ENCODE measurements at places on chromosomes 1 and 21. TPM values are rescaled to one million over a fixed set of nuclear protein-coding genes. Genes with fewer than 3 reads are reported as not detected.

Gene RNU1-4
- 3.2 TPM for polyA plus RNA-seq

DNA sequence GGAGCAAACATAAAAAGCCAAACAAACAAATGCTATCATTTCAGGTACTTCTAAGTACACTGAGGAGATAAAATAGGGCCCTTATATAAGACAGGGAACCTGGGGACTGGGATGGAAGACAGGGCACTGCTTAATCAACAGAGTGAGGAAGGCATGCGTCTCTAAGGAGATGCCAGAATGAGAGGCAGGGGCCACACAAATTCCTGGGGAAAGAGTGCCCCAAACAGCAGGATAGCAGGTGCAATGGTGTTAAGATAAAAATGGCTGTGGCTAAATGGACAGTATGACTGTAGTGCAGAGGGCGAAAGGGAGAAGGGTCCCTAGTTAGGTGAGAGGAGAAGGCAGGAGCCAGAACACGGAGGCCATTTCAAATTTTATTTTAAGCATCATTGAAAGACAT is 113.9 kb downstream of the ZBTB18 start:
- H3K27me3 ChIP-seq, result no peaks in the 10 kb centered on the region
- H3K4me3 ChIP-seq, result no peak overlapping the region

GRCh38 chr1:171185091-171185490 is at the start of gene FMO2:
Gene FMO2, plus strand, starts transcription at chr1:171185300. Its CDS starts 414 bp downstream, at chr1:171185714.
- H3K4me3 ChIP-seq, result no peak within 1 kb of the TSS
- DNase-seq, result no peak
- H3K27me3 ChIP-seq, result no peaks in the 10 kb centered on the region
- peaks cover 5% of the 10 kb centered on the region for H3K4me1 ChIP-seq
- no peaks in the 10 kb centered on the region for H3K36me3 ChIP-seq

Gene IGSF3
- polyA plus RNA-seq, result 36.1 TPM

DNA sequence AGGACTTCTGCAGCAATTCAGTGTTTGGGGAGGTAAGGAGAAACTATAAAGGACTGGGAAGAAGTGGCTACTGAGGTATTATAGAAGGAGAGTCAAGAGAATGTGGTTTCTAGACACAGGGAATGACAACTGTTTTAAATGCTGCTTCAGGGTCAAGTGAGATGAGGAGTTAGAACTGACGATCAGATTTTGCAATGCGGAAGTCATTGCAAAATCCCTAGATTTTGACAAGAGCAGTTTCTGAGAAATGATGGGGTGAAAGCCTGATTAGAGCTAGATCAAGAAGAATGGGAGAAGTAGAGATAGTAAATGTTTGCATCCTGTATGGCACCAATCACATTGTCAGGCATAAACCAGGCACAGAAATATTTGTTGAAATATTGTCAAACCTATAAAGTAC is 4.7 kb upstream of the TSNAX start:
- H3K36me3 ChIP-seq, result no peaks in the 10 kb centered on the region
- no peaks in the 10 kb centered on the region for H3K27me3 ChIP-seq
- H3K27ac ChIP-seq, result no peak overlapping the region
- H3K4me1 ChIP-seq, result no peaks in the 10 kb centered on the region
- H3K4me3 ChIP-seq, result no peak overlapping the region

Gene SPATA45
- polyA plus RNA-seq, result 0.25 TPM

Gene PRAMEF2
- not detected for polyA plus RNA-seq

Data from large intestine (tissue), 12 donors.